Naive thymus-derived CD4-positive, alpha-beta T cell (primary cell): ENCODE measurements at places on chromosomes 11 and 22. TPM values are rescaled to one million over a fixed set of nuclear protein-coding genes. Genes with fewer than 3 reads are reported as not detected.

CFAP300 gene
- total RNA-seq, result not detected

PDE3B gene
- 139 TPM for total RNA-seq

MOGAT2 gene
- not detected in 2 replicates for total RNA-seq

TIMP3 gene
- 0.42 TPM for total RNA-seq

OR52E6 gene
- not detected in 2 replicates for total RNA-seq

MS4A7 gene
- total RNA-seq, result 4.1 TPM

SOX6 gene
- 0.51 TPM for total RNA-seq

OSM gene
- 46.0 TPM for total RNA-seq

OR51B2 gene
- not detected for total RNA-seq

OR52I1 gene
- total RNA-seq, result not detected in 2 replicates

QSER1 gene
- total RNA-seq, result 16.9 TPM

ARFIP2 gene
- total RNA-seq, result 44.3 and 48.6 TPM in 2 replicates

PHETA2 gene
- total RNA-seq, result 1.2 TPM

RTN3 gene
- 59.8 and 65.7 TPM in 2 replicates for total RNA-seq

TMPRSS5 gene
- total RNA-seq, result 1.5 TPM

JHY gene
- 5.0 TPM for total RNA-seq

DNA sequence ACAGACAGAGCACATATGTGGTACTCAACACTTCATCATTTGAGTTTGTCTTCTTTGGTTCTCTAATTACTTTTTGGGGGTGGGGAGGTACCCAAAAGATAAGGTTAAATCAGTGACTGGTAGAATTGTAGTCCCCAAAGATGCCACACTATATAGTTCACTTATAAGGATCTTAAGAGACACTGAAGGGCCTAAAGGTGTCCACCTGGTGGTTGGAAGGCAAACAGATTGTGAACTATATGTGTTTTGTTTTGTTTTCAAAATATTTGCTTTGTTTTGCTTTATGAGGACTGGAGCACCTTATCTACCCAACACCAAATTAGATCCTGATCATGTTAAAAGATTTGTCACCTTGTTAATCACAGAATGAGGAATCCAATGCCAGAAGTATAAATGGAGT, 136.1 kb downstream of the DCDC1 start:
- no peak for DNase-seq

GRCh38 chr22:48752451-48753380, 1075.0 kb downstream of the BRD1 start:
- DNase-seq, result no peak

DNA sequence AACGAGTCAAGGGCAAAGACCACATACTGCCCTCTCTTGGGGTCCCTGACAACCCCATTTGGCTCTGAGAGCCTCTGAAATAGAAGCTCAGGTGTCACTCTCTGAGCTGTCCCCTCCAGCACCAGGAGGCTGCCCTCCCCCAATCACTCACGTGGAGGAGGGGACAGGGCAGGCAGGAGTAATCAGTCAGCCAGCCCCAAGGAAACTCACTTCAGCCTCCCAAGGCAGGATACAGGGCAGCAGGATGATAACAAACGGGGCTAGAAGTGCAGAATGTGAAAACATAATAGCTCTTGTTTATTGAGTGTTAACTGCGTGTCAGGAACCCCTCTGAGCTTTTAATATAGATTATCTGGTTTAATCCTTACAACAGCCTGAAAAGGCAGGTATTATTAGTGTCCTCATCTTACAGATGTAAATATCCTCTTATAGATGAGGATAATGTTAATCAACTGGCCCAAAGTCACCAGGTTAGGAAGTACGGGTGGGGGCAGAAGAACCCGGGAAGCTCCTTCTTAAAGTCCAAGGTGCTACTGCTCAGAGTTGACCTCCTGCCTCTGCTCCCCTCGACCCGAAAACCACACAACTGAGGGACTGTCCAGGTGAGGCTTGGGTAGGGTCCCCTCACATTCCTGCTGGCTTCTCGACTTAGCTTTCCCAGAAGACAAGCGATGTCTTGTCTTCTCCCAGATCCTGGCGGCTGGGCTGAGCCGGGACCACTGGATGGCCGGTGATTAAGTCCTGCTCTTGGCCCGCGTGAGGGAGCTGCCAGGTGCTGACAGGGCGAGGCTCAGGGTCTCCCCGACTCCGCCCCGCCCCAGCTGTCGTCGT, 2.7 kb downstream of the CHRM4 start:
- DNase-seq, result no peak

- no peak for DNase-seq
These were observed 17.5 kb downstream of the ADM start for GRCh38 chr11:10322401-10322800.

GRCh38 chr11:131409345-131409744, 38.9 kb downstream of the NTM start:
- DNase-seq, result no peak

DNA sequence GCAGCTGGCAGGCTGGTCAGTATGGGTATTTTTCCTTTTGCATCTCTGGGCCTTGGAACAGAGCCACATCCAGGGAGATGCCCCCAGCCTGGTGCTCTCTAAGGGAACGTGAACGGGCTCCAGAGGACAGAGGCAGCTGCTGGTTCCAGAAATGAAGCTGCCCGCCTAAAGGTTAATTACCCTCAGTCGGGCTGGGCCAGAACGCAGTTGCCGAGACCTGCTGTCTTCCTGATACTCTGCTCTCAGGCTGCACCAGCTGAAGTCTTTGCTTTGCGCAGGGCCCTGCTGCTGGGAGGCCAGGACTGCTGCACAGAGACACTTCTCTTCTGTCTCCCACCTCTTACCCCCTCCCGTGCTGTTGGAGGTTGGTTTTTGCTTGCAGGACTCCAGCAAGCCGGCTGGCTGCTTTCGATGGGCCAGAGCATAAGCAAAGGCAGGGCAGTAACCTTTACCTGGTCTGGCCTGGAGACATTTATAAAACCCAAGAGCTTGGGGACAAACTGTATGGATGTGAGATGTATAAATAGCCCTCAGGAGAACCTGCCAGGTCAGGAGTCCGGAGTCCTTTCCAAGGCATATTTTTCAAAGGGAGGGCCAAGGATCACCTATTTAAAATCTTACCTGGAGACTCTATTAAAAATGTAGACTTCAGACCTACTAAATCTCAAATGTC, 197.1 kb downstream of the GRIK4 start:
- no peak for DNase-seq

GRCh38 chr11:61756452-61757212, 4.2 kb downstream of the MYRF start:
- no peak for DNase-seq

DNA sequence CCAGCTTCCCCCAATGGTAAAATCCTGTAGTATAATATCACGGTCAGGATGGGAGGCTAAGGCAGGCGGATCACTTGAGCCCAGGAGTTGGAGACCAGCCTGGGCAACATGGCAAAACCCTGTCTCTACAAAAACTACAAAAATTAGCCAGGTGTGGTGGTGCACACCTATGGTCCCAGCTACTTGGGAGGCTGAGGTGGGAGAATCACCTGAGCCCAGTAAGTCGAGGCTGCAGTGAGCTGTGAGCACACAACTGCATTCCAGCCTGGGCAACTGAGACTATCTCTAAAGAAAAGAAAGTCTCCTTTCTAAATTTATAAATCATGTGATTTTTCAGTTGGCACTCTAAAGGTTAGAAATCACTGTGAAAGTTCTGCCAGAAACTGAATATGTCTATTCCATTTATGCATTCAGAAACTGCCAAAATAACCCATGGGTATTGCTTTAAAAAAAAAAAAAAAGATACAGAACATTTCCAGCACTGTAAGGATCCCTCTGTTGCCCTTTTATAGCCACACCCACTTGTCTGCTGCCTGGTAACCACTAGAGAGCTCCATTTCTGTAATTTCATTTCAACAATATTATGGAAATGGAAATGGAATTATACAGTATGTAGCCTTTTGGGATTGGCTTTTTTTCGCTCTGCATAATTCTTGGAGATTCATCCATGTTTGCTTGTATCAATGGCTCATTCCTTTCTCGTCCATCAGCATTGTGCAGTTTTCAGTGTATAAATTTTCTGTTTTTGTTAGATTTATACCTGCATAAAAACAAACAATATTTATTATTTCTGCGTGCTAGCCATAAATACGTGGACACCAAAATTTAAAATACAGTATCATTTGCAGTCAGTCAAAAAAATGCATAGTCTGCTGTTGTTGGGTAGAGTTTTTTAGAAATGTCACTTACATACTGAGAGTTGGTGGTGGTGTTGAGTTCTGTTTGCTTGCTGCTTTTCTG, 9.4 kb downstream of the CDC45 start:
- DNase-seq, result peak; percentile 31

GRCh38 chr11:124717421-124717785, 22.3 kb upstream of the NRGN start:
- no peak for DNase-seq

DNA sequence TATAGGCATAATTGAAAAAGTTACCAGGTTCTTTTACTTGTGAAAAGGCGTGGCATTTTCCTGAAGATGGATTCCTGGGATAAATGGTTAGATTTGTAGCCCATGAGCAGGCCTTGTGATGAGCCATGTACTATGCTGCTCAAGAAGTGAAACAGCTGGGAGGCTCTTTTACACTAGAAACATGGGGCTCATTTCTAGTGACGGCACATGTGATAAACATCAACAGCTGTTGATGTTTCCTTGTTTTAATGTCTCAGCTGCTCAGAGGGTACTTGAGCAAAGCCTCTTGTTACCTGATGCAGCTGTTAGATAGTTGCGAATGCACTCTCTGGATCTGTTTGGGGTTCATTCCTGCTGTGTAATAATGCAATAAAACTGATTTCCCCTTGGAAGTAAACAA, 396.8 kb downstream of the GUCY1A2 start:
- no peak for DNase-seq

- no peak for DNase-seq
These were observed 222.7 kb upstream of the SESN3 start for GRCh38 chr11:95453616-95454171.

DNA sequence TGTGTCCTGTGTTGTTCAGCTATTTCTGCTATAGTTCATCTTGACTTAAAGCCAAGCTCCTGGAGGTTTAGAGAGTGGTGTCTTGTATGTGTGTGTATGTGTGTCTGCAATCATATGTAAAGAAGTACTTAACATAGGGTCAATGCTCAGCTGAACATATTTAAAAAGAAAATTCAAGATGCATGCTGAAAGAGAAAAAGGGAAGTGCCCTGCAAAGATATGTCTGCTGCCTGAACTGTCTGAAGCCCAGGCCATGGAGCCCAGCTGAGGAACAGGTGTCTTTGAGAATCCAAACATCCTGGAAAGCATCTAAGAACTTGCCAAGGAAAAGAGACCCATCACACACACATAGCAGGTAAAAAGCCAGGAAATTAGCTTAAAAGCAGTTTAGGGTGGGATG, 6.6 kb downstream of the TCN1 start:
- no peak for DNase-seq

DNA sequence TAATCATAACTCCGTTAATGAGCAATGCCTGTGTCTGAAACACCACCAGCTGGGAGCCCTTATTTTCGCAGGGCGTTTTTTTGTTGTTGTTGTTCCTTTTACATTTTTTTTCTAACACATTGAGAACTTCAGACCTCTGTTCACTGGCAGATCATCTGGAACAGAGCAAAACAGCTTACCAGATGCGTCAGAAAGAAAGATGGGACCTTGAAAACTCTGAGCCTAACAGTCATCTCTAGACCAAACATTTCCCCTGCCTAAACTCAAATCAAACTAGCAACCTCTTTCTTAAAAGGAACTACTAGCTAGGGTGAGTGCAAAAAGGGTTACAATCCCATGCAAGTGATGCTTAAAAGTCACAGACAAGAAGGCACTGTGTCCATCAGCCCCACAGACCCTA, 93.2 kb downstream of the PLEKHA7 start:
- DNase-seq, result no peak

DNA sequence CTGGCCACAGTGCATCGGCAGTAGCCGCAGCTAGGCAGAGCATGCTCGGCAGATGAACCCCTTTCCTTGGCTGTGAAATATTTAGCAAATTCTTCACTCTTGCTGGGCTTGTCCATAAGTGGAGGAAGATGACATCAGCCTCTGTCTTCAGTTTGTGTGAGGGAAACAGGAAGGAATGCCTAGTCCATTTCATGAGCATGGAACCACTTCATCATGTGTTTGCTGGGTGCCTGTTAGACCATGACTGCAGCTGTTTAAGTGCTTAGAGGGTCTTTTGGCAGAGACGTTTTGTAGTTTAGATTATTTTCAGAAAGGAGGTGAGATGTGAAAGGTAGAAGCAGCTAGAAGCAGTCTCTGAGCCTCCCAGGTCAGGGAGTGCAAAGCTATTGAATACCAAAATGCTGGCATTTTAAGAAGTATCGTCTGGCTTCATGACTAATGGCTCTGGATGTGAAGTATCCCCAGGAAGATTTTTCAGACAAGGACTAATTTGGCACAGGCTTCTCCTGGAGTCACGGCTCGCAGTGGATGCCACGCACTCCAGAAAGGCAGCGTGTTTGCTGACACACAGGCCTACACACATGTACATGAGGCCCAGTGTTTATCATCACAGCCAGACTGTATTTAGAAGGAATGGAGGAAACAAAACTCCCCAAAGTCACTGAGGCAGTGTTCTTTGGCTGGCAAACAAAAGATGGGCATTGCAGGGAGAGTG, 43.1 kb upstream of the GRAMD1B start:
- no peak for DNase-seq

DNA sequence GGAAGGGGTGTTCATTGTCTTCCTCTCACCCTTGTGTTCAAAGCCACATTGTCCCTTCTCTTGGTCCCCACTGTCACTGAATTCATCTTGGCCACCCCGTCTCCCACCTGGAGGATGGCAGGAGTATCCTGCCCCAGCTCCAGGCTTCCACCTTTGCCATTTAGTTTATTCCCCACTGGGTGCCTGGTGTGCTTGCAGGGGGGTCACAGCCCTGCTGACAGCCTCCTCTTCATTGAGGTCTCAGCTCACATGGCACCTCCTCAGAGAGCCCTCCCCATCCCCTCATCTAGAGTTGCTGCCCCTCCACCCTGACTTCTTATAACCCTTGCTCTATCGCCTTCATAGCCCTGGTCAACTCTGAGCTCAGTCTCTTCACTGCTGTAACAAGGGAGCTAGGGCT, 36.6 kb downstream of the KIAA1671 start:
- no peak for DNase-seq

- no peak for DNase-seq
These were observed 17.1 kb downstream of the THOC5 start for GRCh38 chr22:29536411-29536810.

- DNase-seq, result no peak
These were observed 21.2 kb downstream of the BLID start for GRCh38 chr11:122094836-122095235.

DNA sequence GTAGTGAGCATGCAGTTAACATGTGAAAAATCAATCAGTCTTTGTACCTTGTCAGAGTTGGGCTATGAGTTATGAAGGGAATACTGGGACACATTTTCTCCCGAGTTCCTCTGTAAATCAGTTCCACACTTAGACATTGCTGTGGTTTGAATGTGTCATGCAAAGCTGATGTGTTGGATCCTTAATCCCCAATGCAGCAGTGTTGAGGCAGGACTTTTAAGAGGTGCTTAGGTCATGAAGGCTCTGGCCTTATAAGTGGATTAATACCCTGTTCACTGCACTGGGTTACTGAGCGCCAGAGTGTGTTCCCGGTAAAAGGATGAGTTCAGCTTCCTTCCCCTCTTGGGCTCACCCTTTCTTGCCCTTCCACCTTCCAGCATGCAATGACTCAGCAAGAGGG, 742.1 kb upstream of the TENM4 start:
- DNase-seq, result no peak

- no peak for DNase-seq
These were observed 22.8 kb upstream of the HMOX1 start for GRCh38 chr22:35357883-35358621.
